Left ventricle myocardium superior (tissue), 1 donor: ENCODE measurements at places on chromosomes 5 and 9. TPM values are rescaled to one million over a fixed set of nuclear protein-coding genes. Genes with fewer than 3 reads are reported as not detected.

DNA sequence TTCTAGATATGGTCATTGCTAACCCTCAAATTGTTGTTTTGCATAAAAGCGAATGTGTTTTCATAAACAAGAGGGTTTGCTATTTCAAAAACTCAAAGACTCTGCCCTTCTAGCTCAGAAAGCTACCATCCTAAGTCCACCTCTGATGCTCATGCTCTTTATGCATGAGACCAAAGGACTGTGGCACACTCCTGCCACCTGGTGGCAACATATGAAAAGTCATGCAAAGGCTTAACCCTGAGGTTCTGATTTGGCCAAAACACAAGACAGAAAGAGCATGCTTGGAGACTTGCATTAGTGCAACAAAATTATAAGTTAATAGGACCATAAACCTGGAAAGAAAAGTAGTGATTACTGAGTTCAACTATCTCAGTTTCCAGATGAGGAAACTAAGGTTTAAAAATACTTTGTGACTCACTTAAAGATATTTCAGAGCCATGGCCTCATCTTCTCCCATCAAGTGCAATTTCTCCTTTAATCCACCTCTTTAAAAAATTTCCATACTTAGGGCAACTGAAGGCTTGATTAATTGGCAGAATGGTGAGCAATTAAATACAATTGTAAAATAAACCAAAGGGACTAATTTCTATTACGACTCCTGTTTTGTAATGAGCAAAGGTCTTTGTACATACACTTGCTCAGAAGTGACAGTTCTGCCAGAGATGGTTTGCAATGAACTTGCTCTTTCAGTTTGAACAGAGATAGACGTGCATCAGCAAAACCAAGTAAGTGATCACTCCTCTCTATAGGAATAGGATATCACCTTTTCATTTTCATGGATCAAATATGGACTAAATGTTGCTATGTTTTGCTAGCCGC is 110.7 kb upstream of the RAD23B start:
- peak; percentile 73 for DNase-seq

- no peak for DNase-seq
Observed at GRCh38 chr5:171392585-171393159, 5.0 kb downstream of the NPM1 start.

DNA sequence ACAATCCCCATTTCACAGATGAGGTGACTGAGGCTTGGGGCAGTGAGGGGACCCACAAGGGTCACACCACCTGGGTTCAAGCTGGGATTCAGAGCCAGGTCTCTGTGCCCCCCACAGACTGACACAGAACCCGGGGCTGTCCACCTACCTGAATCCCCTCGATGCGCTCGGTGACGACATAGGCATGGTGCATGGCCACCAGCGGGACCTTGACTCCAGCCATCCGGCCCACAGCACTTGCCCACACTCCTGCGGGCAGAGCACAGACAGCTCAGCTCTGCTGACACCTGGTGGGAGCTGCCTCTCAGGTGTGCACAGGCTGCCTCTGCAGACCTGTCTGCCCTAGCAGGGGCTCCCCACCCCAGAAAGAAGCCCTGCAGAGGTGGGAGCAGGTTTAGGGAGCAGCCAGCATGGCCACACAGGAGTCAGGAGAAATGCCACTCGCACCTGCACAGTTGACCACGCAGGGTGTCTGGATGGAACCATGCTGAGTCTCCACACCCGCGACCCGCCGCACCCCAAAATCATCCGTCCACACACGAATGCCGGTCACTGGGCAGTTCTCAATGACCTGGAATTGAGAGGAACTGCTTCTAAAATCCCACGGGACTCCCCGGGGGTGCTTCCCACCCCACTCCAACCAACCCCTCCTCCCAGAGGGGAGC is 8.4 kb downstream of the SARDH start:
- no peak for DNase-seq

- DNase-seq: no peak
Observed at GRCh38 chr5:42250-42649, 49.7 kb upstream of the PLEKHG4B start.

DNA sequence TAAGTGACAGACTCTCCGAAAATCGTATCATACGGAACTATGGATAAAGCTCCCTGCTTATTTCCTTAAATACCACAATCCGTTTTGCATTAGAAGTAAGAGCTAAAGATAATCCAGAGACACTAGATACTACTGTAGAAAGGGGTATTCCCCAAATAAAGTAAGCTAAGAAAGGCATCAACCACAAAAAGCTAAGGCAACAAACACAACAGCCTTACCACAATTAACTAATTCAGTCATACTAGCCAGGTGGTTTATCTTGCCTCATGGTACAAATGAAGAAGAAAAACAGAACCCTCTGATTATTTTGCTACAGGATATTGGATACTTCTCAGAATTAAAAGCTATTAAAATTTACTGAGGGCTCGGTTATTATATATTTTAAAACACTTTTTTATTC is 14.1 kb downstream of the ERP44 start:
- DNase-seq: no peak

GRCh38 chr9:33161011-33161588 is 6.0 kb downstream of the B4GALT1 start:
- peak; percentile 67 for DNase-seq

- DNase-seq: no peak
Observed at GRCh38 chr9:110641293-110641692, 27.3 kb upstream of the MUSK start.

GRCh38 chr5:90557391-90557790 is 1.2 kb upstream of the ADGRV1 start:
- DNase-seq: no peak

DNA sequence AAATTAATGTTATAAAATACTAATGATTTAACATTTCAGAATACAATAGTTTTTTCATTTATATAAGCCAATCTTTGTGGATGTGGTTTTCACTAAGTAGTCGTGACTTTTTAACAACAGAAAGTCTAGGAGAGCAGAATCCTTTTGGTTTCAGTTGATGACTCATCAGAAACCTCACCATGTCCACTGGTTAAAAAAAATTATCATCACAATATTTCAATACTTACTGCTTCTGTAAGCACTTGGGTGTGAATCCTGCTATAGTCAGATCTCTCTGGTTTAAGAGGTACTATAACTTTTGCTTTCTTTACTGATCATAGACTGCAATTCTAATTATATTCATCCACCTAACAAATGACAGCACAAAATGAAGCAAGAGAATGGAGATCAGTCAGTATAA is 77.2 kb downstream of the MRPS30 start:
- DNase-seq: no peak

DNA sequence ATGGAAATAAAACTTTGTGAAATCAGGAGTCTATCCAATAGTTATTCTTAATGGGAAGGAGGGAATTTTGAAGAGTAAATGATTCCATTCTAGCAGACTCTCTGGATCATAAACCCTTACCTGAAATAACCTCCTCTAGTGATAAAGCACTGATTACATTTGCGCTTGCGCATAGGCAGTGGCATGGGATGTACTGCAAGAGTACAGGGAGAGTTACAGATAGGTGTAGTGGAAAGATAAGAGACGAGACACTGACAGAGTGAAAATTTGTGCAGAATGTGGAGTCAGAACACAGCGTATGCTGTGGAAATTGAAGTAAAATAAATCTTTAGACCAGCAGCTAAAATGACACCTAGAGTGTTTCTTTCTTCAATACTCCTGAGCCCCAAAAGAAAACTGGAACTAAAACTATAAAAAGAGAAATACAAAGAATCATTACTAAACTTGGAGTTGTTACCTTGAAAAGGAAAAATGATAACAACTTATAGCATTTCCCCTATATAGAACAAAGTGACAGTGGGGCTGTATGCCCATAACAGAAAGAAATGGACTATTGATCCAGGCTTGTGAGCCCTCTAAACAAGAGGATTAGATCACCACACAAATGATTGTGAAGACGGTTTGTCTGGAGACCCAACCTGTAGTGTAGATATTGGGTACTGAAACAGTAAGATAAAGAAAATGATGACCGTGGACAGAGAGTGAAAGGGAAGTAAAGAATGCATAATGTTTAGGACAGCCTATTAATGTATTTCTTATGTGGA is 1471.2 kb upstream of the NUDT12 start:
- no peak for DNase-seq

DNA sequence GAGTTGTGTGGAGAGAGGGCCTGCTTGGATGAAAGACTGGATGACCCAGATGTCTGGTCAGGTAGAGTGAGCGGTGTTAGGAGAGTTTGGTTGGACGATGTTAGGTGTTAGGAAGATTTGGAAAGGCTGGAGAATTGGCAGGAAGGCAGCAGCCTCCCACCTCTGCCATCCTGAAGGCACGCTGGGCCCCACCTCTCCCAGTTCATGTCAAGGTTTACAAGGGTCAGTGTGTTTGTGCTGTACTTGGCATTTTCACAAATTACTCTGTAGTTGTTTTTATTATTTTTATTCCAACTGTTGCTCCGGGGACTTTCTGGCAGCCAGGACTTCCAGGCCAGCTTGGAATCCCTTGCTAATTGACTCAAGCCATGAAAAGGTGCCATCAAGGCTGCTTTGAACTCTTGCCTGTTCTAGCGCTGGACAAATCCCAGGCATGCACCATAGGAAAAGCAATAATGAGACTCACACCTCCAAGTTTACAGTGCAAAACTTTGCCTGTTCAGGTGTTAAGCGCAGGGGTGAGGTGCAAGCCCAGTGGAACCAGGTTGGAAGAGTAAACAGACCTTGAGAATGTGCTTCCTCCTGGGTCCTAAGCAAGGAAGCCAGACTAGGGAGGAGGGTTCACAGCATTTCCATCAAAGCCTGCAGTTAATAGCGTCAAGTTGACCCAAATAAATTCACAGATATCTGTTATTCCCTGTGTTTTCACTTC is 41.7 kb upstream of the KLF9 start:
- no peak for DNase-seq

- DNase-seq: peak; percentile 13
Observed at GRCh38 chr5:162485666-162486292, 418.2 kb downstream of the GABRG2 start.

DNA sequence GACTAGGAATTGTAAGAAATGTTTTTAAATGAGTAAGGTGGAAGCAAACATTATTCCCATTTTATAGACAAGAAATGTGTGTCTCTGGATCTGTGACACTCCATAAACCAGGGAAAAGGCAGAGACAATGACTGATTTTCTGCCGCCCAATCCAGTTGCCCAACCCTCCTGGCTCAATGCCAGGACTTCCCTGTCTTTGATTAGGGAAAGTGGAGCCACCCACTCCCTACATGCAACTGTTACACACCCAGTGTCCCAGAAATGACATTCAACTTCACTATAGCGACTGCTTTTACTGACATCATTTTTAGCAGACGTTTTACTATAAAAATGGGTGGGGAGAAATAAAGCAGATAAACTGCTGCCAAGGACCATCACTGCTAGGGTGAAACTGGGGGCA is 79.7 kb downstream of the THBS4 start:
- no peak for DNase-seq

DNA sequence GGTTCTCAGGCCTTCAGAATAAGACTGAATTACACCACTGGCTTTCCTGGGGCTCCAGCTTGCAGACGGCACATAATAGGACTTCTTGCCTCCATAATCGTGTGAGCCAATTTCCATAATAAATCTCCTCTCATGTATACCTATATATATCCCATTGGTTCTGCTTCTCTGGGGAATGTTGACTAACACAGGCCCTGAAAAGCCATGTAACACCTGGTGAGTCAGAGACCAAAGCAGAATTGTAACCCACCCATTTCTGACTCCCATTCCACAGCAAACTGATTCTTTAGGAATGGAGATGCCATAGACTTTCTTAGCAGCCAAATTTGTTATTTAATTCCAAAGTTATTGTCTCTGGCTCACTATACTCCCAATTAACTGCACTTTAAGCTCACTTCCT is 85.4 kb upstream of the AGXT2 start:
- no peak for DNase-seq

- no peak for DNase-seq
Observed at GRCh38 chr5:92748072-92748676, 832.8 kb downstream of the NR2F1-AS1 start.

The GABRA6 gene
- total RNA-seq: not detected

The RANBP3L gene
- 0.50 TPM for total RNA-seq

The PHYHD1 gene
- 39.7 TPM for total RNA-seq

The CATSPER3 gene
- total RNA-seq: 0.74 TPM
